ENCODE measurements at places on chromosomes 5 and 9.
A peak's percentile ranks its signal among the peaks of the same experiment; 100 is the strongest.

DNA sequence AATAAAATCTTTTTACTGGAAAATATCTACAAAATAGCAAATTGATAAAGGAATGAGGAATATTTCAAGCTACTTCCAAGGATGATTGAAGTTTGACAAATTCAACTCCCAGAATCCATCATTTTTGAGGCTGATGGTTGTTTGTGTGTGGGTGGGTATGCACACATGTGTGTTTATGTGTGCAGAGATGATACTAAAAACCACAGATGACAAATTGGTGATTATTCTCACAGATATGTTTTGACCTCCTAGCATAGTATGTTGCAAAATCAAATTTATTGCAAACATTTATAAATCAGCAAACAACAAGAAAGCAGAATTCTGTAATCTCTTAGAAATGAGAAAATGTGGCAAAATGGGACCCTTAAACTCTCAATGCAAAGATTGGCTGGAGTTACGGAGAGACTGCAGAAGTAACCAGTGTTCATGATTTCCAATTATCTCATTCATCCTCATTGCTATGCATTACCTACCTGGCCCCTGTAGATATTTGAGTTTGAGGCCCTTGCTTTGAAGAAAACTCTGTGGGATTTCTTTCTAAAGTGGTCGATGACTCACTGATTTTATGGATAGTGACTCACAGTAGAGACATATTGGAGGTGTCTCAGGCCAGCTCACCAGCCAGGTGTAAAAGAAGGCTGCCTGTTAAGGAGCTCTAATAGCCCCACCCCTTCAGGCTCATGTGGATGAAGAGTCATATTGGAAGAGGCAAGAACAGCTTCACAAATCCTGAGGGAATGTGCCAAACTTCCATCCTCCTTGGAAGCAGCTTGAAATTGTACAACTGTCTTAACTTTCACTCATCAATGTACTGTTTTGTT lies 44.6 kb upstream of the TMC1 start:
- no peak for DNase-seq

GRCh38 chr9:37927601-37928551 lies 23.9 kb upstream of the SLC25A51 start:
- no peak for DNase-seq

DNA sequence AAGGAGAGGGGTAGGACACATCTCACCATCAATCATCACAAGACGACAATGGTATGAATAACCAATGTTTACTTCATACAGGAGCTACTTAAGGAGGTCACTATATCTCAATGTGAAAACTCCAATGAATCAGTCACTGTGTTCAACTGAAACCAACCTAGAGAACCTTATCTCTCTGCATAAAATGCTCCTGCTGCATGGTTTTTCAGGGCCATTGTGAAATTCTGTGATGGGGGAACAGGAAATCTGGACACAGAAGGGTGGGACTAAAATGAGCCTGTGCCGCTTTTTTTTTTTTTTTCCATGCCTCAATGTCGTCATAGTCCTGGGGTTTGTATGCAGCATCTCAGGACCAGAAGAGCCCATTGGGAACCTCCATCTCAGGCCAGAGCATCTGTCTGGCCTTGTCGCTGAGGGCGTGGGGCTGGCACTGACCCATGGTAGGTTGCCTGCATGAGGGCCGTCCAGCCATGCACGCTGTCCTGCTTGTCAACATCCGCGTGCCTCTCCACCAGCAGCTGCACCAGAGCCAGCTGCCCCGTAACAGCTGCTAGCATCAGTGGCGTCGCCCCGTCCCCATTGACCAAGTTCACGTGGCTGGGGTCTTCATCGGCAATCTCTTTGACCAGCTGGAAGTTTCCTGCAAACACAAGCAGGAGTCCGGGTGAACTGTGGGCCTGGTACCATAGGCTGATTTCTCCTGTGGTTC lies 12.7 kb downstream of the ANKS6 start:
- DNase-seq: no peak

GRCh38 chr5:72408603-72409002 lies 88.4 kb downstream of the PTCD2 start:
- no peak for DNase-seq

GRCh38 chr5:150107909-150108447 lies 21.6 kb upstream of the CSF1R start:
- no peak for DNase-seq

DNA sequence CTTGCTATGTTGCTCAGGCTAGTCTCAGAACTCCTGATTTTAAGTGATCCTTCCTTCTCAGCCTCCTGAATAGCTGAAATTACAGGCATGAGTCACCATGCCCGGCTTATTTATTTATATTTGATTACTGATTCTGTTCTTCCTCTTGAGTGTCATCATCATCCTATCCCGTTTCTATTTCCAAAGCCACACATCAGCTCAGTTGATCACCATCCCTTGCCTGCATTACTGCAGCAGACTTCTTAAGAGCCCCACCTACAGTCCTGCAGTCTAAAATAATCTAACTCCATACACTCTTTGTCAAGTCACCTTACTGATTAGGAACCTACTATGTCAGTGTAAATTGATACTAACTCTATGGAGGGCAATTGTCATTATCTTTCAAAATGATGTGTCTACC lies 138.9 kb upstream of the RAI14 start:
- DNase-seq: no peak

- no peak for DNase-seq
Observed at GRCh38 chr5:56632199-56632598, 183.2 kb upstream of the MAP3K1 start.

GRCh38 chr9:4939118-4939561 lies 45.9 kb upstream of the JAK2 start:
- DNase-seq: no peak

- DNase-seq: no peak
Observed at GRCh38 chr5:139004374-139005307, 129.5 kb upstream of the LRRTM2 start.

DNA sequence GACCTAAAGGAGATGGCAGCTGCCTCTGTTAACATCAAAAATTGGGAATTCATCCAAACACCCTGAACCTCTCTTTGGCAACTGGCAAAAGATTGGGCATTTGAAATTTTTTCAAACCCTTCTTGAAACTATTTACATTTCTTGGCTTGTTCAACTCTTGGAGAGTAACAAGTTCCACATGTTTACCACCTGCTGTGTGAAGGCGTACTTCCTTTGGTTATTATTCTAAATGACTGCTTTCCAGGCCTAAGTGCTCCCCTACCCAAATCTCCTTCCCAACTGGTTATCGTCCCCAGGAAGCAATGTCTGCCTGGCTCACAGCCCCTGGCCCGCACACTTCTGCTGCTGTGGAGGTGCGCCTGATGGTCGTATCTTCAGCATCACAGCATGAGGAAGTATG lies 422.7 kb downstream of the DMAC1 start:
- no peak for DNase-seq

DNA sequence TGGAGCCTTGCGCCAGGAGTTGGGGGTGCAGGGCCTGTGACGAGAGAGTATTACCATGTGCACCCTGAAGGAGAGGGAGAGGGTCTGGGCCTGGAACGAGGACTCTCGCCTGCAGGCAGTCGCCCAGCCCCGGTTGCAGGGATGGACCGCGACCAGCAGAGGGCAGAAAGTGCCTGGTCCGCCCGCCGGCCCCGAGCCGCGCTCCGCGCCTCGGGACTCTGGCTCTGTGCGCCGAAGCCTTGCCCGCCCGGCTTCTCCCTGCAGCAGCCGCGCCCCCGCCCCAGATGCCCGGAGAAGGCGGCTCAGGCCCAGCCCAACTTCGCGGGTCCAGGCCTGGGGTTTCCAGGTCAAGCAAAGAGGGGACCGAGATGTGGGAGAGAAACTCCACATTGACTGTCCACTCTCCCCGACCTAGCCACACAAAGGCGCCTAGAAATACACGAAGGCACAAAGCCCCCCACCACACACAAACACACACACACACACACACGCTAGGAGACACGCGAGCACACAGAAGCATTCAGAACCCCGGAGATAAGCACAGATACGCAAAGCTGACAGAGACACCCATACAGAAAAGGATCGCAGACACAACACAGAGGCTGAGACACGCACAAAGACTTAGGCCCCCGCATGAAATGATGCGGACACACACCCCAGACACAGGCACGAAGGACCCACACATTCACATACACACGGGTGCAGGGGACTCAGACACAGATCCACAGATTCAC lies 2.0 kb upstream of the LMX1B start:
- DNase-seq: peak; percentile 78

- no peak for DNase-seq
Observed at GRCh38 chr9:113715086-113715485, 161.0 kb upstream of the ZNF618 start.

DNA sequence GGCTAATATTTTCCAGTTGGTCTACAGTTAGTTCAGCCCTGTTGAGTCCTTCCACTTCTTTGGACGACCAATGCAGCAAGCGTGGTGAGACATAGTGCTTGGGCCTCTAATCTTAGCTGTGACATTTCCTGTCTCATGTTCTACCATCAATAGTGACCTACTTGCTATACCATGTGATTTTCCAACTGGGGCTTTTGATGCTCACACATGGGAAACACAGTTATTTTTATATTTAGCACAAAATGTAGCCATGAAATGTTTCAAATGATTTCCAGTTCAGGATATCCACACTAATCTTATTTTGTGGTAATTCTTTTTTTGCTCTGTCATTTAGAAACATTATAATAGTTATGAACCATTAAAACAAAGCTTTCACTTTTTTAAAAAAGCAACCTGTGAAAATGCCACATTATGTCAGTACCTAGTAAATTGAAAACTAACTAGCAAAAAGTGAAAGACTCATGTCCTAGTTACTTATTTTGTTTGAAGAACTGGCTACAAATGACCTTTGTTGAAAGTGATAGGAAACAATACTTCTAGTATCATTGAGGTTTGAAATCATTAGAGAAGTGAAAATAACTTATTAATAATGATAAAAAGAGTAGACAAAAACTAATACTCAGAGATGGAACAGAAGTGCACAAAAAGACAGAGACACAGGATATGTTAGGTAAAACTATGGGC lies 18.3 kb downstream of the MARCHF3 start:
- DNase-seq: no peak

DNA sequence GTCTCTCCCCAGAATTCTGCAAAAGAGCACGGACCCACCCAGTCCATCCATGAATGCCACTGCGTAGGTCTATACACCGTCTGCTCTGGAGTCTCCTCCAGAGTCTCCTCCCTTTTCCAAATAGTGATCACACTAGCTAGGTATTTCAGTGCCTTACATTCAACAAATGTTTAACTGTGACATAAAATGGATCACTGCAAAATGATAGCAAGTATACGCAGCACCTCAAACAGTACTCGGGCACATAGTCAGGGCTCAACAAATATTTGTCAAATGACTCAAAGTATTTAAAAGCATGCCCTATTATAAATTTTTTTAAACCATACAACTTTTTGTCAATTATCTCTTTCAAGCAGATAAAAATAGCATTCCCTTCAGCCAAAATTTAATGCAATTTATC lies 60.5 kb downstream of the TLE1 start:
- no peak for DNase-seq

DNA sequence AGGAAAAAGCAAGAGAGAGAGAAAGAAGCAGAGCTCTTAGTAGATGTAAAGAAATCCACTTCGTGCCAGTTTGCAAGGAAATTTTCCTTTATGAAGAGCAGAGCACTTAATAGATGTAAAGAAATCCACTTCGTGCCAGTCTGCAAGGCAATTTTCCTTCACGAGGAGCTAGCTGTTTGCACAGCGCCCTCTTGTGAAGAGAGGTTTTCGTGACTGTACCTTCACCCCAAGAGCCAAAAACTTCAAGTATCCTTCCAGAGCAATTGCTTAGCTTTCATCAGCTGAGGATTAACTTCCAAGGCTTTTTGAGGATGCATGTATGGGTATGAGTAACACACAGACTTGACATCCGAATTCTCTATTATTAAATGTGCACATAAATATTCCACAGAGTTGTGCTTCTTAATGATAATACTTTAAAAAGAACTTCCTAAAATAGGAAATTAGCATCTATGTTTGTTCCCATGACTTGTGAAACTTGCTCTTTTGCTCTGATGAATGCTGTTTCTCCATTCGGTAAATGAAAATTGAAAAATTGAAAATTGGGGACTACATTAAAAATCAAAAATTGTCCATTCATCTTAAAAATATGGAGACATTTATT lies 525.6 kb downstream of the PDE4D start:
- DNase-seq: no peak

Data from ascending aorta (tissue), 2 donors.